Testis (tissue), 5 donors: ENCODE measurements at places on chromosomes 13 and 19.

DNA sequence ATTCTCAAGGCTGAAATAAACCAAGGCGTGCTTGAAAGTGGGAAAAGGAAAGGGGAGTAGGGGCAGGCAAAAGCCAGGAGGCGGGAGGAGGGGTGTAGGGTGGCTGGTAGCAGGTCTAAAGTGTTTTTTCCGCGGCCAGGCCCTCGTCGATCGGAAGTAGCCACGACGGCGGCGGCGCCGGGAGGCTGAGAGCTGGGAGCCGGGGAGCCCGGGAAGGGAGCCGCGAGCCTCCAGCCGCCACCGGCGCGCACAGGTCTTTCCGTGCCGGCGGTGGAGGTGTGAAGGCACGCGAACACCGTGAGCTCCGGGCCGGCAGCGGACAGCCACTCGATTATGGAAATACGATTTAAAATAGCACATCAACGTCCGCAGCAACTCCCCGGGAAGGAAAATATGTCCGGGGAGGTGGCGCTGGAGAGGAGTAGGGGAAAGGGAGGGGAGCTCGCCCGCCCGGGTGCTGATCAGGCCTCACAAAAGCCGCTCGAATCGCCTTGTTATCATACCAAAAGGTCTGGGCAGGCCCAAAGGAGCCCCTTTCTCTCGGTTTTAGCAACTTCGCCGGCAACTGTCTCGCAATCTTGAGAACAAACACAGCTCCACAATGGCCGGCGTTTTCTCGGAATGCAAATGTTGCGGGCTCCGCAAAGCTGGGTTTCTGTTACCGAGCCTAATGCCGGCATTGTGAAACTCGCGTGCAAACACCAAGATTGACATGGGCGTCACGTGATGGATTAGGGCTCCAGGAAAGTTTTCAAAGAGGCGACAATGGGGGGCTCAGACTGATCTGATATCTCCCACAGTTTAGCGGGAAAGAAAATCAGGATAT, 2.9 kb upstream of the PCDH8 start:
- DNase-seq, result peak; percentile 67

DNA sequence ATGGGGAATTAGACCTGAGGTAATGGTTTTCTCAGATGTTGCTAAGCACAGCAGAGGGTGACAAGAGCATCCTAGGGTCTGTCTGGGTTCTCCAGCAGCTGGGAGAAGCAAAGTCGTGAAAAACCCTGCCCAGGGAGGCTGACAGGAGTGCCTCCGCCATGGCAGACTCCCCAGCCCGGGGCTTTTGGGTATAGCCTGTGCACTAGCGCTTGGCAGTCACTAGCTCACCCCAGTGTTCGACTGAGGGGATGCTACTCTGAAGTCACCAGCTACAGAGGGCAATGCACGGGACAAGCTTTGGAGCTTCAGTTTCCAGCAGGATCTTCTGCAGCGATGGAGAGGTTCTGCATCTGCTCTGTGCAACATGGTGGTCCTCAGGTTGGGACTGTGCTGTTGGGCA, 87.5 kb downstream of the ING1 start:
- no peak for DNase-seq

DNA sequence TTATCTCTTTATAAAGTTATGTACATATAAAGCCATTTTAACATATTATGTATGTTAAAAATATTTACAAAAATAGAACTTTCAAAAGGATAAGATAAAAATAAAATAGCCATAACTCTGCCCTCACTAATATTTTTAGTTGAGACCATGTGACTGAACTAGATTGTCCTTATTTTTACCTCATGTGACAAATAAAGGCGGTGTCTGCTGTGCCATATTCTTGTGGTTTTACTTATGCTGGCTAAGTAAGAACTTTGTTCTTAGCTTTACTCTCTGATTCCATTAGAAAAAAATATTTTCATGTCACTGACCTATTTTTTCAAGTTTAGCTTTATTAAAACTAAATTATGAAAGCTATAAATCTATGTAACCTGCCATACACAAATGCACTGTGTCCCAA, 135.6 kb upstream of the TSC22D1 start:
- DNase-seq, result no peak

GRCh38 chr13:23963947-23964346, 66.6 kb upstream of the C1QTNF9B start:
- no peak for DNase-seq

- DNase-seq, result no peak
Measured at GRCh38 chr19:14400951-14401431, 18.1 kb downstream of the DDX39A start.

DNA sequence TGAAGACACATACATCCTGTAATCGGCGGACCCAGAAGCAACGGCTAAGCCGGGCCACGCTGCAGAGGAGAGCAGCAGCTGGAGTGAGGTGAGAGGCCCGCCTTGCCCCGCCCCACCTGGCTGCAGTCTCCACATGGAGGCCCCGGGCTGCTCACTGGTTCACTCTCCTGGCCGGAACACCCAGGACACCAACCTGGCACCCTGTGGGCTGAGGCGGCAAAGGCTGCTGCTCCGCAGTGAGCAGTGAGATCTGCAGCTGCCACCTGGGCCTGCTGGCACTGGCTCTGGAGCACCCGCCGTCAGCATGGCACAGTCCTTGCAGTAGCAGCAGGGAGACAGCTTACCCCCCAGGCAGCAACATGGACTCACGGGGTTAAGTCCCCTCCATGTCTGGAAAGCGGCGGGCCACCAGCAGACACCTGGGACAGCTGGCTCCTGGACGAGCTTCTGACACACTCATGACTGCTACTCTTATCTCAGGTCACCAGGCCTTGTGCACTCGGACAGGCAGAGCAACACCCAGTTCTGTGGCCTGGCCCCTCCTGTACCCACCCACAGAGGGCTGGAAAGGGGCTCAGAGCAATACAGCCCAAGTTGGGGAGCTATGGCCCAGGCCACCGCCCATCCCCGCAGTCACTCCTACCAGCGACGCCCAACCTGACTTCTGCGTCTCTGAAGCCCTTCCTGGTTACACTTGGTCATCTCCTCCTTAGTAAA, 13.2 kb upstream of the KPTN start:
- no peak for DNase-seq

GRCh38 chr19:6236310-6237291, 43.2 kb downstream of the MLLT1 start:
- DNase-seq, result no peak

GRCh38 chr19:2251106-2252054, 2.3 kb downstream of the AMH start:
- DNase-seq, result no peak

DNA sequence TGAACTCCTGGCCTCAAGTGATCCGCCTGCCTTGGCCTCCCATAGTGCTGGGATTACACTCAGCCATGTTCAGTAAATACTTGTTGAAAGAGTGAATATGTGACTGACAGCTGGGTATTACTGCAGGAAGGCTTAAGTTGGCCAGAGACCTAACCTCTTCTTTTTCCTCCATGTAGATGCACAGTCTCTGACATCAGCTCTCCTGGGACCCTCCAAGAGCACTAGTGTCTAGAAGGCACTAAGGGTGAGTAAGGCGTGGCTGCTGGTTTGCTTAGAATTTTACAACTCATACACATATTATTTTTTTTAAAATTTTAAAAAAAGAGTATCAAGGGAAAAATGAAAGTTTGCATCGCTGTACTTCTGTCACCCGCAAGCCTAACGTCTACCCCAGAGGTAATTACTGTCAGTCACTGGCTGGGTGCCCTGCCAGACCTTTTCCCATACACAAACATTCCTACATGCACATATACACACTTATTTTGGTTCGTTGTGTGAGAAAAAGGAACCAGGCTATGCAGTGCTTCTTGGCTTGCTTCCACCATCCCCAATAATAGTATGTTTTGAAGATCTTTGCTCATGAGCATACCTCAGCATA, 122.0 kb downstream of the SIPA1L3 start:
- DNase-seq, result no peak

DNA sequence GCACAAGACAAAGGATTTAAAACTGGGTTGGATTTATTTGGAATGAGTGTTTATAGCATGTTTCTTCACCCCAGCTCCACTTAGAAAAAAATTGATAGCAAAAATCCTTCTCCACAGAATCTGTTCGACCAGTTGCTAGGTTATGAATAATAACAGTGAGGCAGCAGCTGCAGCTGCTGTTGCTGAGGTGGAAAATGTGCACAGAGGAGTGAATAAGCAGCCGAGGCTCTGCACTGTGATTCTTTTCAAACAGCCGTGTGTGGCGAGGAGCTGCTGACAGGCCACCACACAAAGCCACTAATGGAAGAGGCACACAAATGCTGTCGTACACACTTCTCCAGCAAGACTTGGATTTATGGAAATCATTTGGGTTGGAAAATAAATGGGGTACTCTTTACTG, 6.4 kb upstream of the RASL11A start:
- no peak for DNase-seq

- peak; percentile 70 for DNase-seq
Measured at GRCh38 chr13:113849981-113850721, 13.7 kb downstream of the GAS6 start.

DNA sequence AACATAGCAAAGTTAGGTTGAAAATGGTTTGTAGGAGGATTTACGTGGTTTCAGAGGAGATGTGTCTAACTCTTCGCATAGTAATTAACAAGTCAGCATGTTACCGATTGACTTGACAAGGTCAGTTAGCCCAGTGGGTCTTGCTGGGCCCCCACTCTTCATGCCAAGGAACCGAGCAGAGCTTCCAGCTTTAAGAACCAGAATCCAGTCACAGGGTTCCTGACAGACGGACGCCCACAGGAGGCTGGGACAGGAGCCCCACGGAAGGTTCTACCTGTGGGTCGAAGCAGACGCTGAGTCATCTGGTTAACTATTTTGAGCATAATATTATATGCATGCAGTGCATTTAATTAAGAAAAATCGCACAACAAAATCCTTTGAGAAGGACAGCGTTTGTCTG, 3.5 kb downstream of the TMEM255B start:
- DNase-seq, result no peak

GRCh38 chr13:85693889-85694511, 105.2 kb downstream of the SLITRK6 start:
- DNase-seq, result no peak

DNA sequence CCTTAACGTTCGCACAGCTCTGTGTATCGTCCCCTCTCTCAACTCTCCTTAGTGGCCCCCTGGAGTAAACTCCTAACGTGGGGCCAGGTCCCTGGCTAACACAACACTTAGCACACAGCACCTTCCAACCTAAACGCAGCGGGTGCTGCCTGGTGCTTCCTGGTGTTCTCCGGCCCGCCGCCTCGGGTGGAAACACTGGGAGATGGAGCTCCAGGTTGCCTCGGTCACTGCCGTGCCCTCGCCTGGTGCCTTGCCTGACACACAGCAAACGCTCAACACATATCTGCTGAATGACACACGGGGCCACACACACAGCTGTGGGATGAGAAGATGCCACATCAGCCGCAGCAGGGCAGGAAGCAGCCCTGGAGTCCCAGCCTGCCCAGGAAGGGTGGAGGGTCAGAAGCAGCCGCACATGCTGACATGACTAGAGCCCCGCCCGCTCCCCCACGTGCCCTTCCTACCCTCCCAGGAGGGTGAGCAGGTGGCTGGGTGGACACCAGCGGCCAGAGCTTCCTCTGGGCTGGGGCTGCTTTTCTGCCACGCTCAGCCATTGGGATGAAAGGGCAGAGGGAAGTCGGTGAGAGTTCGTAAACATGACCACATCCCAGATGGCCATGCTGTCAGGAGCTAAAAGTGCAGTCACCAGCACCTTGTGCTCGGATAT, 6.6 kb downstream of the PEPD start:
- DNase-seq, result no peak

DNA sequence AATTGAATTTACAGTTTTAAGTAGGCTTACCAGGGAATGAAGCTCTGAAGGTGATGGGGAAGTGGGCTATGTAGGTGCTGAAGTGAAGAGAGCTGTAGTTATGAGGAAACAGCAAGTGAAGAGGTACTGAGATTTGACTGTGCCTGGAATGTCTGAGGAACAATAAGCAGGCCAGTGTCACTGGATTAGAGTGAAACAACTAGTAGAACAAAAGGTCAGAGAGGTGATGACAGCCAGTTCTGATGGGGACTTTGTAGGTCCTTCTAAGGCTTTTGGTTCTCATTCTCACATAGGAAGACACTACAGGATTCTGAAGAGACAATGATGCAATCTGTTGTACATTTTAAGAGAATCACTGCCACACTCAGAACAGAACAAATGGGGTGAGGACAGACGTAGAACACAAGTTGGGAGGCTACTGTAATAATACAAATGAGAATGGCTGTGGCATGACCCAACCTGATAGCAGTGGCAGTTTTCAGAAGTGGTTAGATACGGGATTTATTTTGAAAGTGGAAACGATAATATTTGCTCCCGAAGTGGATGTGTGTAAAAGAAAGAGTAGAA, 130.8 kb downstream of the MYCBP2 start:
- no peak for DNase-seq

DNA sequence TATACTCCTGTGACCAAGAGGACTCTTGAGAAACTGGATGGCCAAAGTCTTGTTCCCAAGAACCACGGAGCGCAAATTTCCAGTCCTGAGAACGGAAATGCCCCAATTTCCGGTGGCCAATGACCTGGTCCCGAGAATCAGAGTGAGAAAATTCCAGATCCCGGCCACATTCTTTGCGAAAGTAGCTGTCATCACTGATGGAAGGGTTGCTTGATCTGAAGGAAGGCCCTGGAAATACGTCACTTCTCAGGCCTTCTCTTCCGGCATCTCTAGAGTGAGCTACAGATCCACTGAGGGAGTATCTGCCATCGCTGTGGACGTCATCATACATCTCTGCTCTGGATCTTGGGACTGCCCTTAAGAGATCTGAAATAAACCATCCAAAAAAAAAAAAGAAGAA, 7.5 kb downstream of the SUGP2 start:
- DNase-seq, result no peak

DNA sequence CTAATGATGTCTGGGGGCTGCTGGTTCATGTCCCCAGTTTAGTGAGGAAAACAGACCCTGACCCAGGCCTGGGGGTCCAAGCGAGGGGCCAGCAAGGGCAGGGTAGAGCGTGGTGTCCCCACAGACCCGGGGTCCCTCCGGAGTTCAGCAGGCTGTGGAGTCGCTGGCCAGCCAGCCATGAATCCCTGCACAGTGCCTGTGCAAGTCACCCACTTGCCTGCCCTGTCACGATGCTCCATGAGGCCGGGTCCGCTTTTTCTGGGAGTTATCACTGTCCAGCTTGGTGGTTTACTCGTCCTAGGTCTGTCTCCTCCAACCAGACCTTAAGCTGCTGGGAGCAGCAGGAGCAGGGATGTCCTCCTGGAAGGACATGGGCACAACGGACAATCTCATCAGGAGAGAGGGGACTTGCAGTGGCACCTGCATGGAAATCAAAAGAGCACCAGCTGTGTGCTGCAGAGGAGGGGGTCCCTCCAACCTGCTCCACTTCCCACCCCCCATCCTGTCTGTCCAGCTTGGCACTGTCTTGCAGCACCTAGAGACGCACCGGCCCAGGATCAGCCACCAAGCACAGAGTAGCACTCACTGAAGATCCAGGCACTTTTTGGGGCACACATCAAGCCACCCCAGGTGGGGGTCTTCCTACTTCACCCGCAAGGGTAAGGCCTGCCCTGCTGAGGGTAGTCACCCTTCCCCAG, 121.8 kb downstream of the URI1 start:
- DNase-seq, result peak; percentile 12
